ENCODE measurements at places on chromosomes 3 and 15.

- DNase-seq, result no peak
Measured at GRCh38 chr3:100994187-100994586, 966 bp upstream of the ABI3BP start.

GRCh38 chr3:30282154-30282696 lies 324.2 kb upstream of the TGFBR2 start:
- peak; percentile 94 for DNase-seq

DNA sequence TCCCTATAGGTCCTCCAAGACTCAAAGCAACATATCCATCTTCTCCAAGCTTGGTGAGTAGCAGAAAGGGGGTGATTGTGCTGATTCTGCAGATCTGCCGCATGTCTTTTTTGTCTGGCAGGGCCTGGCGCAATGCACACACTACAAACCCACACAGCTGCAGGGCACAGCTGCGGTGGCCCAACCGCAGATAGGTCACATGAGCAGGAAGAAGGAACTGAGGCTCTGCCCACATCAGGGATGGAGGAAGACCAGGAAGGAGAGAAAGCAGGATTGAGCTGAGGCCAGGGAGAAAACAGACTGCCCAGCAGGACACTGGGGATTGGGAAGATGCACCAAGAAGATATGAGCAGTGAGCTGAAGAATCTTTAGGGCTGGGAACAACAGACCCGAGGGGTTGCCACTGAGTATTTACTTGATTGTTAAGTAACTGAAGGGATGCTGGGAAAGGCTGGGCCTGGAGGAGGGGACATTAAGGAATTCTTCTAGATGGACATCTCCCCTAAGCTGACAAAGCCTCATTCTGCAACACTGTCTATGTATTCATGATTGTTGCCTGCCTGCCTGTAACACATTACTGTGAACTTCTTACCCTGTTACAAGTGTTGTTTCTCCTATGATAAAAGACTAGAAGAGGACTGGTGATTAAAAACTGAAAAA lies 126.7 kb downstream of the MYLK start:
- peak; percentile 85 for DNase-seq

GRCh38 chr15:91099995-91100813 lies at the start of gene SV2B:
Gene SV2B, plus strand, starts transcription at chr15:91100257. Its CDS starts 126,007 bp downstream, at chr15:91226264.
- peak; percentile 11 for DNase-seq

DNA sequence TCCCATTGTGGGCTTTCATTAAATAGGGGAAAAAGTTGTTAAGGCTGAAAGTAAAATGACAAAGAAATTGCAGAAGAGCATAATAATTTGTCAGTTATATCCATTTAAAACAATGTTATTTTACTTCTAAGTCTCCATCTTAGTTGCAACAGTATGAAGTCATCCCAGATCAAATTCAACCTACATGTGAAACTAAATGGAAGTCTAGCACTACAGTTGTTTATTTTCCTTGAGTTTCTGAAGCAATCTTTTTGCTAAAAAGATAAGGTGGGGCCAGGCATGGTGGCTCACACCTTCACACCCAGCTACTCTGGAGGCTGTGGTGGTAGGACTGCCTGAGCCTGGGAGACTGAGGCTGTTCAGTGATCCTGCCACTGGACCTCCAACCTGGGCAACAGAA lies 80.2 kb downstream of the DPH6 start:
- no peak for DNase-seq
